ENCODE measurements at places on chromosomes 11 and 22. TPM values are rescaled to one million over a fixed set of nuclear protein-coding genes. Genes with fewer than 3 reads are reported as not detected.

Gene MYOD1
- not detected for total RNA-seq

Gene KCTD14
- 10.0 TPM for total RNA-seq

Gene TMEM86A
- total RNA-seq = 1.4 TPM

Gene EMID1
- total RNA-seq = 0.37 TPM

Gene PRRG4
- 2.6 TPM for total RNA-seq

Gene OR51B5
- not detected for total RNA-seq

Gene APOL2
- 68.0 TPM for total RNA-seq

Gene DEFB131B
- not detected for total RNA-seq

Gene PNPLA5
- not detected for total RNA-seq

Gene CARNS1
- total RNA-seq = 0.03 TPM

Gene ACAD8
- 8.2 TPM for total RNA-seq

Gene ABCC8
- not detected for total RNA-seq

Gene TECTA
- total RNA-seq = 0.78 TPM

Gene RIMBP3B
- not detected for total RNA-seq

Gene MYBPC3
- not detected for total RNA-seq

Gene RGL4
- total RNA-seq = not detected

Gene KCNJ11
- total RNA-seq = 4.7 TPM

Gene SLC17A6
- total RNA-seq = not detected

Gene STK33
- total RNA-seq = not detected

Gene CECR2
- total RNA-seq = 0.06 TPM

Gene CD248
- not detected for total RNA-seq

Gene C11orf86
- total RNA-seq = not detected

Gene MRPL16
- 80.4 TPM for total RNA-seq

Gene NOL12
- total RNA-seq = 107 TPM

Gene PHLDA2
- 27.2 TPM for total RNA-seq

Gene DMC1
- total RNA-seq = 19.8 TPM

Gene GGT5
- not detected for total RNA-seq

Gene FGF4
- not detected for total RNA-seq

Gene FIBIN
- not detected for total RNA-seq

Gene BAIAP2L2
- total RNA-seq = 4.0 TPM

Gene CSF2RB
- not detected for total RNA-seq

Gene OTOG
- not detected for total RNA-seq

Gene FZD4
- 0.17 TPM for total RNA-seq

Gene LRRC32
- 0.46 TPM for total RNA-seq

Gene NXPE2
- not detected for total RNA-seq

Gene PTS
- total RNA-seq = 30.1 TPM

Gene PKDREJ
- not detected for total RNA-seq

Gene KCNK7
- not detected for total RNA-seq

Gene TCN2
- 44.8 TPM for total RNA-seq

Gene MS4A7
- not detected for total RNA-seq

Gene FREY1
- total RNA-seq = 1.3 TPM

Gene TOM1
- total RNA-seq = 47.0 TPM

Gene ART1
- total RNA-seq = not detected

Gene MS4A8
- total RNA-seq = not detected

Gene ZBTB3
- 14.9 TPM for total RNA-seq

Gene GSTT2
- total RNA-seq = not detected

Gene NAA40
- 15.1 TPM for total RNA-seq

Gene AQP11
- 6.3 TPM for total RNA-seq

Gene PKNOX2
- total RNA-seq = not detected

Gene KDELR3
- total RNA-seq = 250 TPM

Gene SLC43A3
- total RNA-seq = 0.67 TPM

Gene KMT5B
- 2.2 TPM for total RNA-seq

Gene OR5D14
- total RNA-seq = not detected

Gene MISFA
- total RNA-seq = not detected

Gene CBX7
- 27.4 TPM for total RNA-seq

Gene SLC6A5
- not detected for total RNA-seq

Gene PRAME
- 58.4 TPM for total RNA-seq

Gene DAGLA
- 0.74 TPM for total RNA-seq

Gene IL18
- total RNA-seq = 132 TPM
